ENCODE measurements at places on chromosomes 3 and 15.

DNA sequence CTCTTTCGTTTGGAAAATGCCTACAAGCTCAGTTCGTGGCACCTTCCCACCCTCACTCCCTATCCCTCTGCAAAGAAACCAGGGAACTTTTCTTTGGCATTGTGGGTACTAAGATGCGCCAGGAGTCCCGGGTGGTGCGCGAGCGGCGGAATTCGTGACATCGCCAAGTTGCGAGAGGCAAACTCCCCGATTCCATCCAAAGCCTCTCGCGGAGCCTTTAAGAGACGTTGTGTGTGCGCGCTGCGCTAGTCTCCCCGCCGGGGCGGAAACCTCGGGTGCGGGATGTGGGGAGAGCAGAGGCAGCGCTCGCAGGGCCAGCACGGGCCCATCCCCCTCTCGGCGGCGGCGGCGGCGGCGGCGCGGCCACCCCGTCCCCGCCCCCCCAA is 443 bp upstream of the NR2F2 start:
- no peak for DNase-seq

DNA sequence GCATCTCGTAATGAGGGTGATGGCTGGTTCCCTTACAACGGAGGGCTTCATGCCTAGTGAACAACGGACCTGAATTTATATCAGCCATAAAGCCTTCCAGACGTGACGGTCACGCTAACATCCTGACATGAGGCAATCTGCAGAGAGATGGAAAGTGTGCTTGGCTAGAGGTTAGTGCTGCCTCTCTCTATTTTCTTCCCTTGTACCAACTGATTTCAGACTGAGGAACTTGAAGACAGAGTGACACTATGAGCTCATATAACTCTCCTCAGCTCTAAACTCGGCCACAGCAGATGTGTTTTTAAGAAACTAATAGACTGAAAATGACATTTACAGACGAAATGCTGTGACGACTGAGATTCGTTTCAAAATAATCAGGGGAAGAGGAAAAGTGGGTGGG is 122.4 kb downstream of the XXYLT1 start:
- DNase-seq: no peak

DNA sequence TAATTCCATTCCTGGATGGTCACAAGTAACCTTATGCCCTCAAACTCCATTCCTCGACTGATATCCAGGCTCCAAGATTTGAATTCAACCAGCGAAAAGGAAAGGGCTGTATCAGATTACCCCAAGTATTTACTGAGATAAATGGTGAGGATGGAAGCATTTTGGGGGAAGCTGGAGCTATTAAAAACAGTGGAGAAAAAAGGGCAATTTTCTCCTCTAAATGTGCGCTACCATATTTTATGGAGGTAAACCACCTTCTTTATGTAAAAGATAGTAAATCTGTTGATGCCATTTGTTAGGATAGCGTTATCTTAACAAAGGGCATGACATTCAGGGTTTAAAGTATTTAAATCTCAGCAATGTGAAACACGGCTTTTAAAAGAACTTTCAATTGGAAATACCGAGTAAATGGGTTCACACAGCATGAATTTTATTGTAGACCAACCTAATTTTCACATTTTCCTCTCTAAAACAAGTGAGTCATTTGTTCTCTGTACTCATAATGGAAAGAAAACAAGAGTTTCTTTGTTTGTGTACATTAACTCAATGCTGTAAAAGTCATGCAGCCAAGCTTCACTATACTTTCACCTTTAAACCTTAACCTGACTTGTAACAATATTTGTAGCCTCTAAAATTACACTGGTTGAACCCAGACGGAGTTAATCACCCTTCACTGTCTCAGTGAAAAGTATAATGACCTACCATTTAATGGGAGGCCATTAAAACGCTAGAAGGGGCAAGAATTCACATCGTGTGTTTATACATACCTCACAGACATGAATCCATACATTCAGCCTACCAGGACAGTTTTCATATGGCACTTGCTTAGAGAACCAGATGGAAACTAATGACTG is 773.4 kb downstream of the ROBO1 start:
- no peak for DNase-seq

- DNase-seq: no peak
Measured at GRCh38 chr3:16554126-16554525, 40.6 kb upstream of the RFTN1 start.

DNA sequence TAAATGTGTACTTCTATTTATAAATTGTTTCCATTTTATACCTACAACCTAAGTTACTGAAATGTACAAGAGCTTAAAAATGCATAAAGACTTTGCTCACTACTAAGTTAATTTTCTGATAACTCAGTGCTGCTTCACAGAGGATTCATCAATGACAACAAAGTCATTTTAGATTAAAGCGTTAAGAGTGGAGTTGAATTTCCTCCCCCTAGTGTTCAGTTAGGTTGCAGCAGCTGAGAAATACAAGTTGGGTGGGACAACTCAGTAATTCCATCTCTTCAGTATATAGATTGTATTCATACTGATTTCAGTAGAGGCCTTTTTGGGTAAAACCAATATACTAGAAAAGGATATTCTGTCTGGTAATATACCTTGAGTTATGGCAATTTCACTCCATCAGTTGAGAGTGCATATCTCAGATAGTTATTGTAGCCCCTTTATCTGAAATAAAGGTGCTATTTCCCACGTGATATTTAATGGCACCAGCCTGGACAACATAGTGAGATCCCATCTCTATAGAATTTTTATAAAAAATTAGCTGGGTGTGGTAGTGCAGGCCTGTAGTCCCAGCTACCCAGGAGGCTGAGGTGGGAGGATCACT is 6.9 kb upstream of the RPL35A start:
- DNase-seq: no peak

DNA sequence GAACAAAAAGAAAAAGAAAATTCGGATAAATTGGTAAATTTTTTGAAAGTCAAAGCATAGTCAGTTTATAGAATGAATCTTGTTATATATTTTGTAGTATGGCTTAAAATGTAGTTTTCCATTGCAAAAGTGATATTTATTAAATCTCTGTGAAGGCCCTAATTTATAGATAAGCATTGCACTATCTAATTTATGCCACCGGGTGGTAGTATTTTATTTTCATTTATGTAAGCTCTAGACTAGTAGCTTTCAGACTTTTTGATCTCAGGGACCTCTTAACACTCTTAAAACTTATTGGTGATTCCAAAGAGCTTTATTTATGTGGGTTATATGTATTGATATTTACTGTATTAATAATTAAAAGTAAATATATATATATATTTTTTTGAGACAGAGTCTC is 133.9 kb upstream of the LRRFIP2 start:
- no peak for DNase-seq

- no peak for DNase-seq
Measured at GRCh38 chr15:26804063-26804804, 31.4 kb upstream of the GABRB3 start.

DNA sequence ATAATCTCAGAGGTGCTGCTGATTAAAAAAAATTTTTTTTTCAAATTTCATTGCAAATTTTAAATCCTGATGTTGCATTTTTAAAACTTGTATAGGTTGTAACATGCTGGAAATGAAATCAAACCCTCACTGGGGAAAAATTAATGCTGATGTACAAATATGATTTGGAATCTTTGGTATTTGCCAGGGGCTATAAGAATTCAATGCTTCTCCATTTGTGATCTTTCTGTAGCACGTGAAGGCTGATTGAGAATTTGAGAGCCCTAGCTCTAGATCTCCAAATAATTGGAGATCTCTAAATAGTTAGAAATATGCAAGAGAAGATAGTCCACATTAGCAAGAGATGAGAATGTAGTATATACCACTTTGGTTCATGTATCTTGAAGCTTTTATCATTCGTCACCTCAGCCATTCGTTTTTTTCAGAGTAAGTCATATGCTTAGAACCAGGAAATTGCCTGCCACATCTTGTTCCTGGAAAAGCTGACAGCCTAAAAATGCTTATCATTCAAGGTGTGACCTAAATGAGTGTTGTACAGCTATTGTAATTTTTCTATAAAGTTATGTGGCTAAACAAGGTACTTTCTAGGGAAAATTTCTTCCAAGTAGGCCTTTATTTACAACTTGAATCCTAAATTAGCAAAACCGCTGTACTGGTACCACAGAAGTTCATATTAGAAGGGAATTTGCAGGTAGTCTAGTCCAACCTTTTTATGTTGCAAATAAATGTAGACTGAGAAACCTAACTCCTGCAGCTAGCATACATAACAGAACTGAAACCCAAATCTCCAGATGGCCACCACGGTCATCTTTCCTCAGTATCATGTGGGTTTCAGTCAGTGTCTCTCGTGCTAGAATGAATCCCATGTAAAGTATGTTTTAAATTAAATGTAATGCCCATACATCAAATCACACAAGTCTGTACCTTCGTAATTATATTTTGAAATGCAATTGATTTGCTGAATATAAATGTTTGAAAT is 48.5 kb downstream of the FNDC3B start:
- no peak for DNase-seq

- DNase-seq: no peak
Measured at GRCh38 chr3:144921710-144922109, 950.1 kb downstream of the DIPK2A start.

DNA sequence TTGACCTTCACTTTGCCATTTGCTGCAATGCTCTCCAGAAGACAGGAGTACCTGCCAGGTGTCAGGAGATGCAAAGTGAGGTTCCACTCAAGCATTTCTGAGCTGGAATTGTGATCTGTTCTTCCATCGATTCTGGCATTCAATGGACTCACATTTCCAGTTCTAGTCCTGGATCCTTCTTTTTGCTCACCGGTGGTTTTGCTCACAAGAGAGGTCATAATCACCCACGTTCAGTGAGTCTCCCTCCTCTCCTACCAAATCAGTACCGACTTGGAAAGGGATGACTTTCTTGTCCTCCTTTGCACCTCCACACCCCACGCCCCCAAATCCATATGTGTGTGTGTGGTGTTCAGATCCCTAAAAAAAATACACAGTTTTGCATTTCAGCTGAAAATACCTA is 206.7 kb upstream of the IGF1R start:
- no peak for DNase-seq

GRCh38 chr15:50186752-50187151 is 4.8 kb downstream of the SLC27A2 start:
- DNase-seq: no peak

DNA sequence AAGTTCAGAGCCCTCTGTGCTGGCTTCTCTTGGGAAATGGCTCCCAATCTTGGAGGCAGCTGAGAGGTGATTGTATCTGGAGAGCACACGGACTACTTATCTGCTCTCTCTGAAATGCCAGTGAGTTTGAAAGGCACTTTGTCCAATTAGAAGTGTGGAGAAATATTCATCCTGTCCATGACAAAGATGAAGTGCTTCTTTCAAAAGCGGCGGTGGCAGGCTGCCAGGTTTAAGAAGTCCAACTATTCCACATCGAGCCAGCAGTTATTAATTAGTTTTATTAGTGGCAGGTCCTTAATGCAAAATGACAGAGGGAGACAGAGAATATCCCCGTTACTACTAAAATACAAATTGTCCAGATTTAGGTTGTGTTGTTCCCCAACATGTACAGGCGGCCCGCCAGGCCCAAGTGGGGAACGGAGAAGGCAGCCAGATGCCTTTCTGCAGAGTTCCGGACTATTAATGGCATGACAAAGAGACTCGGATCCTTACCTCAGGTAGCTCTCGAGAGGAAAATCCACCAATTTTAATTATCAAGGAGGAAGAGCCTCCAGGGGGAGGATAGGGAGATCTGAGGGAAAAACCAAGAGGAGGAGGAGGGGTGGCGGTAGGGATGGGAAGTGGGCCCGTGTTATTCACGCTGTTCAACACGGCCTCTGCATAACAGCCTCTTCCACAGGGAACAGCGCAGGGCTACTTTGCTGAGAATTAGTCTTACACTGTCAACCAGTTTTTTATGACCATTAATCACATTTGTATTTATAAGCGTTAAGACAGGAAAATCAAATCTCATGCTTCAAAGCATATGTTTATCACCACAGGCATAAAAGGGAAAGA is 42.0 kb downstream of the RORA start:
- no peak for DNase-seq

DNA sequence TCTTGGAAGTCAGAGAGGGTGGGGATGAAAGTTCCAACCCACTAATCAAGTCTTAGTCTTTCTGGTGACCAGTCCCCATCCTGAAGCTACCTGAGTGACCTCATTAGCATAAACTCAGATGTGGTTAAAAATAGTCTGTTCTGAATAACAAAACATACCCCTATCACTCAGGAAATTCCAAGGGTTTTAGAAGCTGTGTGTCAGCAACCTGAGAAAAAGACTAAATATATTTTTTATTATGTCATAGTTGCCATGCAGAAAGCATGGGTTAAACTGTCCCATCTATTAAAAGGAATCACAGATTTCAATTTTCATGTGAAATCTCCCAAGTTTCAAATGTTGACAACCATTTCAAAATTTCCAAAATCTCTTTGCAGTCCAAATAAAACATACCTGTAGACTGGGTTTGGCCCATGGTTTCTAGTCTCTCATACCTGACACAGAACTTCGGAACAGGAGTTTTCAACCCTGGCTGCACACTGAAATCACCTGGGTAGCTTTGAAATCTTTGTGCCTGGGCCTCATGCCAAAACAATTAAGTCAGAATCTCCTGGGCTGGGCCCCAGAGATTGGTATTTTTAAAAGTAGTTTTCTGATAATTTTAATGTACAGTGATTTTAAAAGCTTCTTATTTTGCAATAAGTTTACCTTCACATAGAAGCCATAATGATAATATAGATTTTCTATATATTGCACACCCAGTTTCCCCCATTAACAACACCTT is 476.3 kb downstream of the RBMS3 start:
- DNase-seq: no peak

DNA sequence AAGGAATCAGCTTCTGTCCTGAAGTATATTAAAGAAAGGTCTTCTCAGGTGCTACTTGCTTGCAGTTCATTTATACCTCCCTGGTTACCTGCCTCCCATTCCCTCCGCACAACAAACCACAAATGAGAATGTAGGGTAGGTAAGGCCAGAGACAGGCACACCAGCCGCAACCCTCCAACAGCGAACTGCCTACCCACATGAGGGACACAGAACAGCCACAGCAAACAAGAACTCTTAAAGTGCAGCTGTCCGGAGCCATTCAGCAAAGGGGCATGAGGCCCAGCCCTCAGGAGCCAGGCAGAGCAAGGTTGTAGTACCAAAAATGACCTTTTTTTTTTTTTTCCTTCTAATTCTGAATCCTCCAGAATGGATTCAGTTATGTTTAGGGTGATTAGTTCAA is 52.4 kb downstream of the SPSB4 start:
- no peak for DNase-seq

DNA sequence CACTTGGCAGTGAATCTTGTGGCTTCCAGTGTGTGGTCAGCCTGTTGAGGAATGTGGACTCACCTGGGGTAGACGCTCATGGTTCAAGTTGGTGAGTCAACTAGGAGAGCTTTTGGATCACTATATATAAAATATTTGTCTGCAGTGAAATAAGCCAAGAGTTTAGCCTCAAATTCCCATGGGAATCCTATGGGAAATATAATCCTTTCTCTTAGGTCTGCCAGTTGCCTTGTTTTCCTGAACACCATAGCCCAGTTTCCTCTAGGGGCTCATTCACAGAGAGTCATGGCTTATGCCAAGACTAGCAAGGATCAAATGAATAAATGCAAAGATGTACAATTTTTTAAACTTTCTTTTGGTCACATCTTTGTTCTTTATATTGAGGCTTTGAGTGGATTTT is 100.1 kb upstream of the NPHP3 start:
- DNase-seq: no peak
